ENCODE measurements at places on chromosomes 2 and 18.
A peak's percentile ranks its signal among the peaks of the same experiment; 100 is the strongest.

GRCh38 chr2:167134381-167135072 lies 246.2 kb downstream of the XIRP2 start:
- DNase-seq, result no peak

GRCh38 chr2:146123714-146124113 lies 1603.8 kb upstream of the ZEB2 start:
- no peak for DNase-seq

- no peak for DNase-seq
Observed at GRCh38 chr2:195343540-195343939, 313.5 kb upstream of the SLC39A10 start.

DNA sequence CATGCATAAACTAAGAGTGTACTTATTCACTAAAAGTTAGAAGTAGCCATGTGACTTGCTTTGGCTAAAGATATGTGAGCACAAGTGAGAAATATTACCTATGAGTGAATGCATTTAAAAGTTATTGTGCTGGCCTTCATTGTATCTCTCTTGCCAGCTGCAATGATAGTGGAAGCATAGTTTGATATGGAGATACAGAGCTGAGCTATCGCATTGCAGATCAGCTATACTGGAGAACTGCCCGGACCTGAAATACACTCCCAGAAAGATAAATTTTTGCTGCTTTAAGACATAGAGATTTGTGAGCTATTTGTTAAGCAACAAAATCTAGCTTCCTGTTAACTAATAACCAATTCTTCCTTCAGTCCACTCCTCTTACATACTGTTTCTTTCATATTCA lies 571.1 kb downstream of the CPS1 start:
- no peak for DNase-seq

- no peak for DNase-seq
Observed at GRCh38 chr2:229910832-229911412, 10.9 kb downstream of the TRIP12 start.

GRCh38 chr18:7822435-7823331 lies 255.6 kb downstream of the PTPRM start:
- DNase-seq, result no peak

DNA sequence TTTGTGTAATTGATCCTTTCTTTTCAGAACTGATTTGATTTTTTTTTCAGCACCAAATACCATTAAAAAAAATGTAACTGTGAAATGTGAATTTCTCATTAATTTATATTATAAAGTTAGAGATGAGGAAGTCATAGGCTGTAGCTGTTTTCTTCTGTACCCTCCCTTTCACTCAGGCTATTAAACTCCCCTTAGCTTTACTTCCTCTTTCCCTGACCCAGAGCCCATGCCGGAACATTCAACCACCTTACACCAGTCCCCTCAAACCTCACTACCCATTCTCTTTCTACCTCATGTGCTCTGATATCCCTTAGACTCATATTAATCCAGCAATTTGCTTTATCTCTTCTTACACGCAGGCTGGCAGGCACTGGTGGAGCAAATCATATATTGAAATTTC lies 12.4 kb downstream of the GALNT5 start:
- DNase-seq, result no peak

- DNase-seq, result peak; percentile 63
Observed at GRCh38 chr2:144183727-144184126, 336.2 kb downstream of the ZEB2 start.

All from activated naive CD8-positive, alpha-beta T cell treated with anti-CD3 and anti-CD28 coated beads, Interleukin-2, amount 10 ng/mL, durations not matched to agents 7 days and 5 days (primary cell).